ENCODE measurements at places on chromosomes 1 and 21.

GRCh38 chr1:71228742-71229365, 148.0 kb upstream of the ZRANB2 start:
- DNase-seq = no peak

DNA sequence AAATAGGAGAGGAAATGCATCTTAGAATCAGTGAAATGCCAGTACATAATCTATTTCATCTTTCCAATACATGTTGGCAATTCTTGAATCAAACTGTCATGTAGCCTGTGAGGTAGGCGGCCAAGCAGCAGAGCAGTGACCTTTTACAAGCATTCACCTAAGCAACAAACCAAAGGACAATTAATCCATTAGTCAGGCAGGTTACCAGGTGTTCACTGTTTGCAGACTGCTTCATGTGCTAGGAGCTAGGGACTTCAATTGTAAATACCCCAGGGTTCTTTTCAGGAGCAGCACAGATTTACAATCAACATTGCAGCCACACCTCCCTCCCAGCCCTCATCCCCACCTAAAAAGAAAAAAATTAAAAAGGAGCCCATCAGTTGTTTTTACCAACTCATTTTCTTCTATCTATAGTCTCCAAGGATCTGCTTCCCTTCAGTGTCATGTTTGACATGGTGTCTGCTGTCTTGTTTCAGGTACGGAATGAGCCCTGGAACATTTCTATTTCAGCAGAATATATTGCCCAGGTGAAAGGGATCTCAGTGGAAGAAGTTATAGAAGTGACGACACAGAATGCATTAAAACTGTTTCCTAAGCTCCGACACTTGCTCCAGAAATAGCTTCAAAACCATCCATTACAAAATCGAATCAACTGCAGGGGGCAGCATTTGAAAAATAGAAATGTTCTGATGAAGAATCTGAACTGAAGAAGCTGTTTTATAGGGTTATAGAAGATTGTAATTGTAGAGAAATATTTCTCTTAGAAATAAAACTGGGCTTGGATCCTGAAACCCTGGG, 23.0 kb downstream of the TATDN3 start:
- no peak for DNase-seq

GRCh38 chr1:90834886-90835660, 118.0 kb upstream of the BARHL2 start:
- no peak for DNase-seq

DNA sequence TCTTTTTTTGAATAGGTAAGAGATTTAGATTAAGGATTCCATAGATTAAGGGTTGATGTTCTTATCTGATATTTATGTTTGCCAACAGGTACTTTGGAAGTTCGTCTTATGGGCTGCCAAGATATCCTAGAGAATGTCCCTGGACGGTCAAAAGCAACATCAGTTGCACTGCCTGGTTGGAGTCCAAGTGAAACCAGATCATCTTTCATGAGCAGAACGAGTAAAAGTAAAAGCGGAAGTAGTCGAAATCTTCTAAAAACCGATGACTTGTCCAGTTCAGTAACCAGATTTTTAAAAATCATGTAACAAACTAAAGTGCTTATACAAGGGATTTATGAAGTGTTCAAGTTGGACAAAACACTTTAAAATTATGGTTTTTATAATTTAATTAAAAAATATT, 100.5 kb downstream of the PKN2 start:
- DNase-seq = no peak

- no peak for DNase-seq
Measured at GRCh38 chr1:18989176-18989799, 32.8 kb upstream of the IFFO2 start.

DNA sequence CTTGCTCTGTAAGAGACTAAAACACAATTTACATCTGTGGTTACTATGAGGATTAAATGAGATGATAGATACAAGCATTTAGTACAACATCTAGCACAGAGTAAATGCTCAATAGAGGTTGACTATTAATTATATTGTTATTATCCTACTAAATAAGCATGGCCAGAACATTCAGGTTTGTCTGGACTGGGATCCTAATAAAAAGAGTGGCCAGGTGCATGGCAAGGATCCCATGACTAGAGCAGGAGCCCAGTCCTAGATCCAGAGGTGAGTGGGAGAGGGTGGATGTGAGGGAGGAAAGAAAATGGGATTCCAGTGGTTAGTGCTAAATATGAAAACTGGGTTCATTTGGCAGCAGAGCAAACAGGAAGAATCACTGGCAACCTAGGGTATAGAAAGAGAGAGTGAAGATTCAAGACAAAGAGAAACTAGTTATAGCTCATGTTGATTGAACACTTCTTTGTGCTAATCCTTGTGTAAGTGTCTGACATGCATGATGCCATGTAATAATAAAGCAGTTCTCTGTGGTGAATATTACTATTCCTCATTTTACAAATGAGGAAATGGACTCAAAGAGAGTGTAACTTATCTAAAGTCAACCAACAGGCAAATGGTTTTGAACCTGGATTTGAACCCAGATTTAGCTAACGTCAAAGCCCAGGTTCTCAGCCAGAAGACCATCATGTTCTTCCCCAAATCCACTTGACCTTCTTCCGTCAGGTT, 71.1 kb upstream of the FGGY start:
- DNase-seq = no peak

DNA sequence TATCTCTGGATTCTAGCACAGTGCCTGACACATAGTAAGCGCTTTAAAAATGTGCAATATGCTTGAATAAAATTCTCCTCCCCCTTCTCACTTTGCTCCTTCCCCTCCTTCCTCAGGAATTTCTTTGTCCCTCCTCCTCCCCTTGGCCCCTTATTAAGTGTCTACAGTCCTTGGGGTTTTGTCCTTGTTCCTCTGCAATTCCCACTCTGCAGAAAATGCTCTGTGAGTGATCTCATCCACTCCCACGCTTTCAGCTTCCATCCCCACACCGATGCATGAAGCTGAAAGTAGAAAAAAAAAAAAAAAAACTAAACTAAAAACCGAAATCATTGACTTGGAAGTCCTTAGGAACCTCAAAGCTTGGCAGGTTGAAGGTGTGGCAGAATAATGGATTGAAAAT, 273.6 kb downstream of the RRAGC start:
- DNase-seq = no peak

DNA sequence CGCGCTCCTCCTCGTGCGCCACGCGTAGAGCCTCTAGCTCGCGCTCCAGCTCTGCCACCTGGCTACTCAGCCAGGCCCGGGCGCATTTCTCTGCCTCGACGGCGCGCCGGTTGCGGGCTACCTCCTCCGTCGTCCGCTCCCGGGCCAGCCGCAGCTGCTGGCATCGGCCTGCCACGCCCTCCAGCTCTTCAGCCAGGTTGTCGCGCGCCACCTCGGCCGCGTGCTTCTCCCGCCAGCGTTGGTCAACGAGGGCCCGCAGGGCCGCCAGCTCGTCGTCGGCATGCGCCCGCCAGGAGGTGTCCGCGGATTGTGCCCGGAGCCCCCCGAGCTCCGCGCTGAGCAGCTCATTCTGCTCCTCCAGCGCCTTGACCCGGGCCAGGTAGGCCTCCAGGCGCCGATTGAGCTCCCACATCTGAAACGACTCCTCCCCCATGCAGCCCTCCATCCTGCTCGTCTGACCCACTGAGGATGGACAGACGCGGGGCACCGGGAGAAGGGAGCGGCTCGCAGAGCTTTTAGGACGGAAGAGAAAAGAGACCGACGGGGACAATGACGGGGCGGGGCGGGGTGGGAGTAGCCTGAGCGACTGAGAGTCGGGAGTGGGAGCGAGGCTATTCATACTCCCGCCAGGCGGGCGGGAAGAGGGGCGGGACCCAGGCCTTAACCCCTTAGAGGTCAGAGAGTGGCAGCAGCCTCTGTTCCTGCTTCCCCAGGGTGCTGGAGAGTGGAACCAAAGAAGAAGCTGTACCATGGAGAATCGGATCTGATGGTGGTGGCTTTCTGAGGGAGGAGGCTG, at the start of gene NES:
TSS of gene NES (minus strand) at position 588 of the 796 bp plus-strand sequence. CDS start at position 445, 143 bp downstream.
- no peak for DNase-seq

DNA sequence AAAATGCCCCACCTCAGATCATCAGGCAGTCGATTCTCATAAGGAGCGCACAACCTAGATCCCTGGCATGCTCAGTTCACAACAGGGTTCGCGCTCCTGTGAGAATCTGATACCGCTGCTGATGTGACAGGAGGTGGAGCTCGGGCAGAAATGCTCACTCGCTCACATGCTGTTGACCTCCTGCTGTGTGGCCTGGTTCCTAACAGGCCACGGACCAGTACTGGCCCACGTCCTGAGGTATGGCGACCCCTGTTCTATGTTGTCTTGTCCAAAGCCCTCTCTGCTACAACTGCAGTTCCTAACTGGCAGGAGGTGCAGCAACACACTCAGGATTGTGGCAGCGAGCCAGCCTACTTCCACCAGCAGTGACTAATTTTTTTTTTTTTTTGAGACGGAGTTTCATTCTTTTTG, 70.6 kb downstream of the CLSTN1 start:
- DNase-seq = no peak

DNA sequence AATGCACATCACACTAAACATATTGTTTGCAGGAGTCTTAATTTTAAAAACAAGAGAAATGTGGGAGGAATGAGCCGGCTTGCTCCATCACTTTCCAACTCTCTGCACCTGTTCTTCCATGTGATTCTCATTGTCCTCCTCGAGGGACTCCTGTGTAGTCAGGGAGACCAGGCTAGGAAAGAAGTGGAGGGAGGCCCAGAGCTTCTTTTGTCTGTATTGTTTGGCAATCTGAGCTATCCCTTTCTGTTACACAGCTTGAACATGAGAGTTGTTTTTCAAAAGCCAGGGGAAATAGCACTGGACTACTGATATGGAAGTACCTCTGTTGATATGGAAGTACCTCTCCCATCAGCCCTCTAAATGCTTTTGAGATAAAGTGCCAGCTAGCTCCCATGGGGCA, 18.8 kb upstream of the LRRC8D start:
- no peak for DNase-seq

GRCh38 chr1:11253226-11253625, 9.1 kb downstream of the MTOR start:
- DNase-seq = no peak

DNA sequence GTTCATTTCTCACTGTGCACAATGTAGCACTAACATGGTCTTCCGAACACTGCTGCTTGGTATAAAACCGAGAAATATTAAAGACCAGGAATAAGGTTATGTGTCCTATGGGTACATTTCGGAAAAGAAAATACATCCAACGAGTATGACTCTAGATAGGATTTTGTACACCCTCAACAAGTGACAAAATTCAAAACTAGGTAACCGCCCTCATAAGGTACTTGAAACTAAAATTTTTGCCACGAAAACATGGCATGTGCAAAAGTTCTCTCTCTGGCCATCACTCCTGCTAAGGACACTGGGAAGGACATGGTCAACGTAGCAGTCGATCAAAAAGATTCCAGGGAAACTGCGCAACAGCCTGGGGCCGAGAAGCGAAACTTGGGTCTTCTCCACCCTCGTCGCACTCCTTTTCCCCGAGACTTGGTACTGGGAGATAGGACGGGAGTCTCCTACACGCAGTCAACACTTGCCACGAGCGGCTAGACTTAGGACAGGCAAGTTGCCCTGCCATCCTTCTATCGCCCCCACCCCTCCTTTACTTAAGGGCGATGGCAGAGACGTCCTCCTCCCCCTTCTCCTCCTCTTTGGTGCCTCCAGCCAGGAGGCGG, 338 bp upstream of the TOR1AIP1 start:
- DNase-seq = no peak

- no peak for DNase-seq
Measured at GRCh38 chr1:218705911-218706893, 361.1 kb downstream of the TGFB2 start.

Data from NK-92 treated with Interleukin-12 subunit alpha and Interleukin-12 subunit beta, amount 100 ng/mL, for 24 hours (cell line).